ENCODE measurements at places on chromosomes 4 and X. TPM values are rescaled to one million over a fixed set of nuclear protein-coding genes. Genes with fewer than 3 reads are reported as not detected.

The ENAM gene
- total RNA-seq, result not detected

The PUDP gene
- 7.4 TPM for total RNA-seq

The PKD2 gene
- 49.7 TPM for total RNA-seq

The NXF3 gene
- total RNA-seq, result not detected

The INTS6L gene
- total RNA-seq, result 2.5 TPM

The HSFX1 gene
- total RNA-seq, result 0.40 TPM

The FAM149A gene
- 0.40 TPM for total RNA-seq

The SNCA gene
- total RNA-seq, result 120 TPM

The GRIA3 gene
- total RNA-seq, result not detected

The CXCL9 gene
- not detected for total RNA-seq

The XPNPEP2 gene
- not detected for total RNA-seq
